Uterus (tissue), 4 donors: ENCODE measurements at places on chromosomes 5 and 9. TPM values are rescaled to one million over a fixed set of nuclear protein-coding genes. Genes with fewer than 3 reads are reported as not detected.

GRCh38 chr5:167987490-167988280 lies 303.8 kb upstream of the WWC1 start:
- no peak for DNase-seq

- no peak for DNase-seq
Measured at GRCh38 chr5:171272996-171273970, 35.8 kb upstream of the TLX3 start.

- no peak for DNase-seq
Measured at GRCh38 chr9:126636983-126637798, 23.5 kb downstream of the LMX1B start.

- no peak for DNase-seq
Measured at GRCh38 chr9:112144807-112145206, 30.3 kb downstream of the SUSD1 start.

GRCh38 chr5:65778126-65778525 lies 56.1 kb downstream of the NLN start:
- DNase-seq: no peak

- DNase-seq: peak; percentile 68
Measured at GRCh38 chr9:93091453-93092081, 4.5 kb upstream of the CARD19 start.

- DNase-seq: no peak
Measured at GRCh38 chr5:174920906-174921550, 196.6 kb downstream of the MSX2 start.

- DNase-seq: no peak
Measured at GRCh38 chr5:42665857-42666256, 90.8 kb upstream of the CCDC152 start.

- DNase-seq: no peak
Measured at GRCh38 chr5:167999182-167999581, 292.3 kb upstream of the WWC1 start.

DNA sequence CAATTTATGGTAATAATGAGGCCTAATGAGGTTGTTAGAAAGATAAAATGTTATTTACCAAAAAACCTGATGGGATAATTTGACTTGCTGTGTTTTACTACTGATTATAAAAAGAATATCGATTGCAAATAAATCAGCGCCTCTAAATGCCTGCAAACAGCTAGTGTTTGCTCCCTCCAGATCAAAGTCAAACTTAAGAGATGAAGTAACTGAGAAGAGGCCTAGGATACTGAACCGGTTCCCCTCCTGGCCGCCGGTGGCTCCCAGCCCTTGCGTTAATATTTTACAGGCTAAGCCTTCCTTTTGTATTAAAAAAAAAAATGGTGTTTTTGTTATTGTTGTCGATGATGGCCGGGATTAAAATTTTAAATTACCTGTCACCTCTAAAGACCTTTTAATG lies 2.6 kb downstream of the IRX1 start:
- DNase-seq: no peak

GRCh38 chr5:126594748-126595485 lies at the start of gene ALDH7A1:
Gene ALDH7A1 (minus strand): TSS chr5:126595219. CDS start chr5:126595198, 21 bp downstream.
- DNase-seq: peak; percentile 92

DNA sequence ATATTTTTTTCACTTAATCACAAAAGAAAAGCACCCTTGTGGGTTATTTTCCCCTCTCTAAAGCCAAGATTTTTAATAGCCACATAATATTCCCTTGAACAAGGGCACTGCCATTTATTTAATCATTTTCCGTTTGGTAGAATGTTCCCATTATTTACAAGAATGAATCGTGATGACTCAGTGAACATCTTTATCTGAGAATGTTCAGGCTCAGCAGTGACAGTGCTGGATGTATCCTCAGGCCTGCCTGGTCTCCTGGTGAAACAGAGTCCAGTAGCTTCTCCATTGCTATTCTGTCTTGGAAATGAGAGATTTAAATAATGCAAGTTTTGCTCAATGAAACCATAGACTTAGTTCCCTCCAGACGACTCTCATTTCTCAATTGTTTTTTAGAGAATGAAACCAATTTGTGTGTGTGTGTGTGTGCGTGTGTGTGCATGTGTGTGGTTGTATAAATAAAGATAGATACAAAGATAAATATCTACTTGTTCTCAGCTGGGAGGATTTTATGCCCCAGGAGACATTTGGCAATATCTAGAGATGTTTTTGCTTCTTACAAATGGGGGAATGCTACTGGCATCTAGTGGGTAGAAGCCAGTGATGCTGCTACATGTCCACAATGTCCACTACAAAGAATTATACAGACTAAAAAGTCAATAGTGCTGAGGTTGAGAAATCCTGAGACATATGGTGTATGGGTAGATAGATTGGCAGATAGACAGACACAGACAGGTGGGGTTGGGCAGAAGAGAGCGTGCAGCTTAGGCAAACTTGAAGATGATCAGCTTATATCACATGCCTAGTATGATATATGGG lies 55.0 kb downstream of the PAPPA start:
- no peak for DNase-seq

DNA sequence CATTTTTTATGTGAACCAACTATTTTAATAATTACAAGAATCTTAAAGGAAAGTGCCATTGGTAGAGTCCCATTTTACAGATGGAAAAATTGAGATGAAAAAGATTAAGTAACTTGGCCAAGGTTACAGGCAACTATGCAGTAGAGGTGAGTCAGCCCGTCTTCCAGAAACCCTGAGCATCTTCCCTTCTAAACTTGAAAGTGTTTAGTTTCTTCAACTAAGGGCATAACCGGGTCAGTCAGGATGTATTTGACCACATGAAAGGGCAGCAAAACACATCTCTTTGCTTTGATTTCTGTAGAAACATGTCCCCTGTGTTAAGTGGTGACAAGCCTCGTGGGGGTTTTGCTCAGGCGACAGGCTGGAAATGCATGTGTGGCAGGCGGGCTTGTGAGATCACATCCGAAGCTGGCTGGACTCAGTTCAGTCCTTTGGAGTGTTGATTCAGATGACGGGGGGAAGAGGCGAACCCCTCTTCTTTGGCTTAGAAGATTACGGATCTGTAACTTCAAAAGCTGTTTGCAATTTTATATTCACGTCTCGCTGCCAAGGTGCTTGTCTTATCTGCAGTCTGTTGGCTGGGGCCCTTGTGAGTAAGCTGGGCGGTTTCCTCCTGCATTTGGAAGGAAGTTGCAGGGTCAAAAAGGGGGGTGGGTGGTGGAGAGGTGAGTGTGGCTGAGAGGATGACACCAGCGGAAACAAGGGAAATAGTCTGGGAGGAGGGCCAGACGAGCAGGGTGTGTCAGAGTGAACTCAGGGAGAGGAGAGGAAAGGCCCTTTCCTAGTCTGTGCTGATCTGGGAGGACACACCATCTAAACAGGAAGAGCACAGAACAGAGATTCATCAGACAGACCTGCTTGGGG lies 78.9 kb upstream of the RPS23 start:
- DNase-seq: peak; percentile 91

DNA sequence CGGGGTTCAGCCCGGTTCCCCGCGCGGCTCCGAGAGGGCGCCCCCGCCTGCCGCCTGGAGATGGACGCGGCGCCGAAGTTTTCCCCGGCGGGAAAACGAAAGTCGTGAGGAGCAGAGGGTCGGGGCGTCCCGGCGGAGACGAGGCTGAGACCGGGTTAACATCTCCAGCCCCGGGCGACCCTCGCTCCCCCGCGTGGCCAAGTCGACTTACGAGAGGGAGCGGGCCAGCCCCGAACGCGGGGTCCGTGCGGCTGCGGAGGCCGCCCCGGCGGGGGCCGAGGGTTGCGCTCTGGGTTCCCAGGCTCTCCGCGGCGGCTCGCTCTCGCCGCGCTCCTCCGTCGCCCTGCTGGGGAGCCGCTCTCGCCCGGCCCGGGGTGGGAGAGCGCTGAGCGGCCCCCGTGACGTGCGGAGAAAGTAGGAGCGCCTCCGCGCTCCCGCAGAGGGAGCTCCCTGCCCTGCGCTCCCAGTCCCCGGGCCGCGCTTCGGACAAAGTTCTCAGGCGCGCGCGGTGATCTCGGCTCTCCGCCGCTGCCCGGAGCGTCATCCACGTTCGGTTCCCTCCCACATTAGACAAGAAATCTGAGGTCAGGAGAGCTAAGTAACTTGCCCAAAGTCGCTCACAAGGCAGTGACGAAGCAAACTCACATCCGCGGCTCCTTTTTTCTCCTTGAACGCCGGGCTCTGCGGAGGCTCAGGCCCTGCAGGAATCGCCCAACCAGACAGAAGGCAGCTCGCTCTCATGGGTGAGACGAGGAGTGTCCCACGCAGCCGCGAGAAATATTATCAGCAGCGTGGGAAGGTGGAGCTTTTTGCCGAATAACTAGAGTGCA lies 1.2 kb upstream of the GCNT4 start:
- peak; percentile 44 for DNase-seq

GRCh38 chr9:4137234-4137633 lies 162.6 kb downstream of the GLIS3 start:
- no peak for DNase-seq

DNA sequence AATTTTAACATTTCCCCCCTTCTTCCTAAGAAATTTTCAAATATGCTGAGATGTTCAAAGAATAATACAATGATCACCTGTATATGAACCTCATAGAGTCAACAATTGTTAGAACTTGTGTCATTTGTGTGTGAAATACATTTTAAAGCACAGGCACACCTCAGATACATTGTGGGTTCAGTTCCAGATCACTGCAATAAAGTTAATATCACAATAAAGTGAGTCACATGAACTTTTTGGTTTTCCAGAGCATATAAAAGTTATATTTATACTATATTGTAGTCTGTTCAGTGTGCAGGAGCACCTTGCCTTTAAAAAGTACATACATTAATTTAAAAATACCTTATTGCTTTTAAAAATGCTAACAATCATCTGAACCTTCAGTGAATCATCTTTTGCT lies 50.0 kb downstream of the MCCC2 start:
- DNase-seq: no peak

GRCh38 chr9:89633920-89634319 lies 29.1 kb downstream of the GADD45G start:
- DNase-seq: no peak

GRCh38 chr9:113620377-113621161 lies 157.0 kb downstream of the RGS3 start:
- DNase-seq: peak; percentile 88

DNA sequence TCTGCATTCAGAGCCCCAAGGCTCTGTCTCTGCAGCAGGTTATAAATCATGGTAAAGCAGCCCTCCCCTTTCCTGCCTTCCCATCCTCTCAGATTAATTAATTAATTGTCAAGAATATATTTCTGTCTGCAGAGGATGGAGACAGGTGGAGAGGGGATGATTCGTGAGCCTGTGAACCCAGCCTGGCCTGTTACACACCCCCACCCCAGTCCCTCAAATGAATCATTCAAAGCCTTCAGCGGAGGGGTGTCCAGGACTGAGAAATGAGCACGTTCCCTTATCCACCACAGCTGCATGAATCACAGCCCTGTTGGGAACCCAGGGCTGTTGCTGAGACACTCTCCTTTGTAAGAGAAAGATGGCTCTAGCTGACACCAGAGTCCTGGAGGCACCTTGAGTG lies 56.0 kb downstream of the NIPAL4 start:
- DNase-seq: peak; percentile 65

GRCh38 chr5:135978212-135978631 lies 23.4 kb upstream of the LECT2 start:
- no peak for DNase-seq

GRCh38 chr5:132473019-132473531 lies 17.5 kb downstream of the IRF1 start:
- peak; percentile 25 for DNase-seq

- no peak for DNase-seq
Measured at GRCh38 chr5:156947925-156948324, 15.1 kb downstream of the TIMD4 start.

GRCh38 chr9:78196258-78196657 lies 39.6 kb upstream of the CEP78 start:
- no peak for DNase-seq

DNA sequence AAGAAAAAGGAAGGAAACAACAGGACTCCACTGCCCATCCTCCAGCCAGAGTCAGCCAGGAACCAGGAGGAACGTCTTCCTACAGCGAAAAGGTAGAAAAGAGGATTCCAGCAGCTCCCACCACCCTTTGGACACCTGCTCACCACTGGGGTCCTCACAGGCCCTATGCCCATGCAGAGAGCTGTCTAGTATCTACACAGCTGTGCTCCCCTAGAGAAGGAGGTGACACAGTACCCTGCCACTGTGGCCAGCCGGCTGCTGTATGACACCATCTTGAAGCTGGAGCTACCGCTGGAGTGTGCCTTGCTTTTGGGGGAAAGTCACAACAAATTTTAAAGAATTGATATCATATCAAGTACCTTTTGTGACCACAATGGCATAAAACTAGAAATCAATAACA lies 92.6 kb downstream of the GTF3C4 start:
- no peak for DNase-seq

- peak; percentile 14 for DNase-seq
Measured at GRCh38 chr5:1008451-1009358, at the start of gene NKD2. Gene NKD2 (plus strand): TSS chr5:1008802. CDS start chr5:1009058, 256 bp downstream.

DNA sequence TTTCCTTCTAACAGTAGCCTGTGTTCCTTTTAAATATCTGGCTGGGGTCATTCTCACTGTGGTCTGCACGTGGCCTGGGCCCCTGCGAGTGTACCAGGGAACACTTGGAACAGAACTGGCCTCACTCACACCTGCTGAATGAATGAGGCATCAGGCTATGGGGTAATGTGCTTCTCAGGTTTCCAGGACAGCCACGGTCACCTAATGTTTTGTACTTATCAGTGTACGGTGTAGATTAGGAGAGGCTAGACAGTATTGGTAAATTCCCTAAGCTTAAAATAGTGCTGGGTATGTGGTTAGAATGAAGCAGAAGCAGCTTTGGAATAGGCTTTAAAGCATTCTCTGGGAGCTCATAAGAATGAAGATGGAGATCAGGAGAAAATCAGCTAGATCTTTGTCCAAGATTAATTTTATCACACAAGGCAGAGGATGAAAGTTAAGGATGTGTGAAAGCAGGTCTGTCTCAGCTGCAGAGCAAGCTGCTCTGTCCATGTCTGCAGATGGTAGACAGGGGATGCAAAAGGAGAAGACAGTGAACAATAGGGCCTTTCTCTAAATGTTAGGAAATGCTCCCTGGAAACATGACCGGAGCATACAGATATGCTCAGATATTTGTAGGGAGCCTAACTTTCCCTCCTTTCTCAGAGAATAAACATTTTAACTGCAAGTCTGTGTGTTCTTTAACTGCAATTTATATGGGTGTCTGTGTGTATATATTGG lies 267.5 kb downstream of the NR3C1 start:
- no peak for DNase-seq

- no peak for DNase-seq
Measured at GRCh38 chr5:107945061-107945460, 274.3 kb upstream of the EFNA5 start.

DNA sequence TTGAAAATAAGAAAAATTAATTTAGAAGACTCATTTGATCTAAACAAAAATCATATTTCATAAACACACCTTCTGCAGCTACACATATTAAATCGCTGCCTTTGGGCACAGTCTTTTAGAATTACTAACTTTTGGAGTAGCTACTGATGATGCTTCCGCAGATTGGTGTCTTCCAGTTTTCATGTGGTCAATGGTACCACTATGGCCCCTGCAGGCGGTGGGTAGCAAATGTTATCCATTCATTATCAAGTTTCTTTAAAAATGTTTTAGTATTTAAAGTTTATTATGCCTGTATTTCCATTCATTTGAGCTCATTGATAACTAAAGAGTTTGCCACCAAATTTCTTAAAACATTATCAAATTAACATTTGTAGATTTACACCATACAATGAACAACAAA lies 122.9 kb upstream of the GRAMD2B start:
- DNase-seq: no peak

CIZ1 gene
- total RNA-seq: 31.3 TPM

SLC25A48 gene
- total RNA-seq: not detected

SPATA31C1 gene
- total RNA-seq: not detected

C7 gene
- 438 TPM for total RNA-seq

PCDHB12 gene
- 20.5 TPM for total RNA-seq

NFIB gene
- 85.3 TPM for total RNA-seq

DDX4 gene
- total RNA-seq: not detected

PCDHGB1 gene
- total RNA-seq: not detected

AFAP1L1 gene
- 26.9 TPM for total RNA-seq
